Activated CD4-positive, alpha-beta T cell treated with anti-CD3 and anti-CD28 coated beads, Interleukin-2, amount 50 U/mL, for 16 hours (primary cell): ENCODE measurements at places on chromosomes 12 and 14.
A peak's percentile ranks its signal among the peaks of the same experiment; 100 is the strongest.

- DNase-seq: no peak
These were observed 11.9 kb downstream of the UBE2N start for GRCh38 chr12:93429852-93430251.

GRCh38 chr12:92055877-92056276, 89.8 kb downstream of the BTG1 start:
- peak; percentile 65 for DNase-seq

- no peak for DNase-seq
These were observed 44.4 kb downstream of the AEBP2 start for GRCh38 chr12:19483727-19484126.

GRCh38 chr12:104345234-104346066, 41.9 kb downstream of the EID3 start:
- no peak for DNase-seq

DNA sequence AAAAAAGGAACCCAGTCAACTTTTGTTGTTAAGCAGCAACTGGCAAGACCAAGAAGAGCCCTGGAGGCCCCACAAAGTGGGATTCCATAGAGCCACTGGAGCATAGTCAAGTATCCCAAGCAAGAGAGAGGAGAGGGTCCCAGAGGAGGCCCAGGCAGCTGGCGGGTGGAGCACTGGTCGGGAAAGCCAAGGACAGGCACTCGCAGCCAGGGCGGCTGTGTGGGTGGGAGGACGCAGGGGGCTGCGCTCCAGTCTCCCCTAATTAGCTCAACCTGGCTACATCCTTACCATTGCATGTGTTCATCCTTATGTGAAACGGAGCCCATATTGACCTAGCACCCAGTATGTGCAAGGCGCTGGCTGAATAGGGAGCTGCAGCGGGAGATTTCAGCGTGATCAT, 18.3 kb upstream of the ZFP36L1 start:
- DNase-seq: no peak

- DNase-seq: no peak
These were observed 951.2 kb downstream of the FLRT2 start for GRCh38 chr14:86481104-86481503.

- no peak for DNase-seq
These were observed 9.2 kb upstream of the HSP90AA1 start for GRCh38 chr14:102095871-102096568.

- no peak for DNase-seq
These were observed 50.6 kb downstream of the RFX4 start for GRCh38 chr12:106633451-106633823.

DNA sequence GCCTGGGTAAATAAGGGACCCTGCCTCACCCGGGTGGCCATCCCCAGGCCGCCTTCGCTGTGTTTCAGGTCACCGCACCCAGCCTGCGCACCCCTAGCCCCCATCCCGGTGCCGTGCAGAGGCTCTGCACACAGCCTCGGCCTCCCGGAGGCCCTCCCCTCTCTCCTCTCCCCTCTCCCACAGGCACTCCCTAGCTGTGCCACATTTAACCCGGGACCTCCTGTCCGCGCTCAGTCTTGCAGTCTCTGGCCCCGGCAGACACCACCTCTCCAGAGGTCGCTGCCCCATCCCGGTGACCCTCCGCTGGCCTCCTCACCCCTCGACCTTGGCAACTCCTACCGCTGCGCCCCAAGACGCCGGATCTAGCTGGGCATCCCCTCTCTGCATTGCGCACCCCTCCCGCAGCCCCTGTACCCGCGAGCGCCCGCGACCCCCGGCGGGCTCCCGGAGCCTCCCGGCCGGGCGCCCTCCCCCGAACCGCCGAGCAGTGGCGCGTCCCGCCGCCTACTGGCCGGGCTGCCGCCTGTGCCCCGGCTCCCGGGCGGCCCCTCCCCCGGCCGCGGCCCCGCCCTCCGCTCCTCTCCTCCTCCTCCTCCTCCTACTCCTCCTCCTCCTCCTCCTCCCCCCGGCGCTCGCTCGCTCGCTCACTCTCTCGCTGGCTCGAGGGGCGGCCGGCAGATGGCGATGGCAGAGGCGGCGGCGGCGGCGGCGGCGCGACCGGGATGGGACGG, 120.7 kb downstream of the AACS start:
- DNase-seq: peak; percentile 80

- DNase-seq: no peak
These were observed 7.9 kb upstream of the WASHC3 start for GRCh38 chr12:102069707-102070106.

DNA sequence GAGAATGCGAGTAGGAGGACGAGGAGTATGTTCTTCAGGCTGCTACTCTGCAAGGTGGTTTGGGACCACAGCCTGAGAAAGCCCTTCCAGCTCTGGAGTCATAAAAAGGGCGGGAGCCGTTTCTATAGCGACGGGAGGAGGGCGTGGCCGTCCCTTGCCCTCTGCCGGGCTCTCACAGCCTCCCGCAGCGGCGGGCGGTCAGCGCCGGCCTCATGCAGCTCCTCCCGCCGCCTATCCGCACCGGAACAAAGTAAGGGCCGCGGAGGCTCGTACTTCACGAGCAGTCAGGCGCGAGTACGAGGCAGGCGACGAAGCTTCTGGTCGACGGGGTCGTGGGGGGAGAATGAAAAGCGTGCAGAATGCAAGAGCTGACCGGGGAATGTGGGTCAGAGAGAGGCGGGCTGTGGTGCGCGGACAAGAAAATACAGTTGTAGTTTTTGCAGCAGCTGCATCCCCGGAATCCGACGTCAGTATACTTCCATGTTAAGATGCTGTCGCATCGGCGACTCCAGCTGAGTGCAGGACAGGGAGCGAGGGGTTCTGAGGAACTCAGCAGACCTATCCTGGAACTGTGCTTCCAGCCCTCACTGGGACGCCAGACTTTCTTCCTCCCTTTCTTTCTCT, at the start of gene DYRK4:
DYRK4 (plus strand) TSS at position 175 of the 624 bp plus-strand sequence; CDS start at position 213, 38 bp downstream.
- no peak for DNase-seq

- DNase-seq: no peak
These were observed 19.0 kb downstream of the NOC4L start for GRCh38 chr12:132163041-132163910.

- DNase-seq: no peak
These were observed 347.5 kb upstream of the SFSWAP start for GRCh38 chr12:131363393-131363792.

- DNase-seq: no peak
These were observed 592.4 kb downstream of the SOX5 start for GRCh38 chr12:23356927-23357708.

- no peak for DNase-seq
These were observed 7.4 kb upstream of the MYH7 start for GRCh38 chr14:23442721-23443356.

DNA sequence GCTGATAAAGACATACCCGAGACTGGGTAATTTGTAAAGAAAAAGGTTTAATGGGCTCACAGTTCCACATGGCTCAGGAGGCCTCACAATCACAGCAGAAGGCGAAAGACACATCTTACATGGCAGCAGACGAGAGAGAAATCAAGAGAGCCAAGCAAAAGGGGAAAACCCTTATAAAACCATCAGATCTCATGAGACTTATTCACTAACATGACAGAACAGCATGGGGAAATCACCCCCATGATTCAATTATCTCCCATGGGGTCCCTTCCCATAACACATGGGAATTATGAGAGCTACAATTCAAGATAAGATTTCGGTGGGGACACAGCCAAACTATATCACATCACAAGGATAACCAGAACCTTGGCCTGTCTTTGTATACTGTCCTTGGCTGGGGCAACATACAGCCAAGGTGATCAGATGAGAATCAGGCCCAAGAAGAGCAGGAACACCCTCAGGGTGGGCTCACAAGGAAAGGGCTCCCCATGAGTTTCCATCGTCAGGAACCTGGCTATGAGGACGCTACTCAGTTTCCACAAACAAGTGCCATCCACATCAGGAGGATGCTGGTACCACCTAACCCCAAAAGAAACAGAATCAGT, 152.7 kb downstream of the FOXN3 start:
- DNase-seq: no peak

GRCh38 chr12:128088926-128089325, 178.0 kb upstream of the TMEM132C start:
- DNase-seq: no peak

DNA sequence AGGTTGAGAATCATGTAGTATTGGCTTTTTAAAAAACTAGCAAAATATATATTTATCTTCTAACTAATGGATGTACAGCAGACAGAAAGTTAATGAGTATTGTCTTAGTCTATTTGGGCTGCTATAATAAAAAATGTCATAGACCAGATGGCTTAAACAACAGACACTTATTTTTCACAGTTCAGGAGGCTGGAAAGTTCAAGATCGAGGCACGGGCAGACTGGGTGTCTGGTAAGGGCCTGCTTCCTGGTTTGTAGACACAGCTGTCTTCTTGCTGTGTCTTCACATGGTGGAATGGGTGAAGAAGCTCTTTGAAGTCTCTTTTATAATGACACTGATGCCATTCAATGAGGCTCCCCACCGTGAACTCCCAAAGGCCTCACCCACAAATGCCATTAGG, 70.1 kb upstream of the KRR1 start:
- DNase-seq: no peak

DNA sequence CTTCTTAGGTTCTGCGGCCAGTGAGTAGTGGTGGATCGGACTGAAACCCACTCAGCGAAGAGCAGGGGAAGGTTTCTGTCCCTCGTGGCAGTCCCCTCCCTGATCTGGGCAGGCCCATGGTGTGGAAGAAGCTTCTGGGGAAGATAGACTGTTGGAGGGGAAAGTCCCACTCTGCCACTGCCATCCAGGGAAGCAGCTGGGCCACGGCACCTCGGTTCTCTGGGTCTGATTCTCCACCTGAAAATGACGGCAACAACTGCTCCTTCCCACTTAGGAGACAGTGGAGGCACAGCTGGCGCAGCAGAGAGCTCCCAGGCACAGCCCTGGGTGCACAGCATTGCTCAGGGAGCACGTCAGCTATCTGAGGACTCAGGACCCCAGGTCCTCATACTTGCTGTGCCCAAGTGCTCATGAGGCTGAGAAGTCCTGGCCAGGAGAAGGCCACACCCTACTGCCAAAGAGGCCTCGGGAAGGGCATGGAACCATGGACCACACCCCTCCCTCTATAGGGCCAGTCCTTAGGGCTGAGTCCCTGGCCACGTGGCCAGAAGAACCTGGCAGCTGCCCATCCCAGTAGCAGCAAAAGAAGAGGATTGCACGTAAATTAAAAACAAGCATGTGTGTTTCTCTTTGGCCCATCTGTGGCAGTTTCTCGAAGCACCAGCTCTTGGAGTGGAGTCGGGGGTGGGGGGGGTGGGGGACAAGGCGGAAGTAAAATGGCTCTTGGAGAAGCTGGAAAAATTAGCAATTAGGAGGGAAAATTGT, 85.3 kb upstream of the BCL11B start:
- DNase-seq: no peak

GRCh38 chr14:92486881-92487280, 26.7 kb upstream of the RIN3 start:
- DNase-seq: no peak

DNA sequence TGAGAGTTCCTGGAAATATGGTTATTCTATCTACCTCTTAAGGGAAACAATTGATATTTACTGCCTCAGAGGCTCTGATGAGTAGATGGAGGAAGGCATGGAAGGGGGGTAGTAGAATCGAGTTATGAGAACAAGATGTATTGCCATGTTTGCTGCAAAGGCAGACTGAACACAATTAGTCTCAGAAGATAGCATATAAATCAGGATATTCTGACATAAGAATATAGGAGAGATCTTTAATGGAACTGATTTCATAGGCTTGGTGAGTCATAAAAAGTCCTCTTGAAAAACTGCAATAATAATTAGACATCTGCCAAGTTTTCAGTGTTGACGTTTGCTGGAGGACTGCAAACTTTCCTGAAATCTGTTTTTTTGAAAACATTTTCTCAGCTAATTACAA, 636.1 kb downstream of the TMTC2 start:
- DNase-seq: no peak

DNA sequence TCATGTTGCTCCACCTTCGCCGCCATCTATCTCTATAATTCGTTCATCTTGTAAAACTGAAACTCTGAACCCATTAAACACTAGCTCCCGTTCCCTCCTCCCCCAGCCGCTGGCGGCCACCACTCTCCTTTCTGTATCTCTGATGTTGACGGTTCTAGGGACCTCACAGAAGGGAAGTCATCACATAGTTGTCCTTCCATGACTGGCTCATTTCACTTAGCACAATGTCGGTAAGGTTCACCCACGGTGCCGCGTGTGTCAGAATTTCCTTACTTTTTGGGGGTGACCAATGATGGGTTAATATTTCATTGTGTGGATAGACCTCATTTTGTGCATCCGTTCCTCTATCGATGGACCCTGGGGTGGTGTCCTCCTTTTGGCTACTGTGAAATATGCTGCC, 2.0 kb upstream of the CACNA2D4 start:
- no peak for DNase-seq

DNA sequence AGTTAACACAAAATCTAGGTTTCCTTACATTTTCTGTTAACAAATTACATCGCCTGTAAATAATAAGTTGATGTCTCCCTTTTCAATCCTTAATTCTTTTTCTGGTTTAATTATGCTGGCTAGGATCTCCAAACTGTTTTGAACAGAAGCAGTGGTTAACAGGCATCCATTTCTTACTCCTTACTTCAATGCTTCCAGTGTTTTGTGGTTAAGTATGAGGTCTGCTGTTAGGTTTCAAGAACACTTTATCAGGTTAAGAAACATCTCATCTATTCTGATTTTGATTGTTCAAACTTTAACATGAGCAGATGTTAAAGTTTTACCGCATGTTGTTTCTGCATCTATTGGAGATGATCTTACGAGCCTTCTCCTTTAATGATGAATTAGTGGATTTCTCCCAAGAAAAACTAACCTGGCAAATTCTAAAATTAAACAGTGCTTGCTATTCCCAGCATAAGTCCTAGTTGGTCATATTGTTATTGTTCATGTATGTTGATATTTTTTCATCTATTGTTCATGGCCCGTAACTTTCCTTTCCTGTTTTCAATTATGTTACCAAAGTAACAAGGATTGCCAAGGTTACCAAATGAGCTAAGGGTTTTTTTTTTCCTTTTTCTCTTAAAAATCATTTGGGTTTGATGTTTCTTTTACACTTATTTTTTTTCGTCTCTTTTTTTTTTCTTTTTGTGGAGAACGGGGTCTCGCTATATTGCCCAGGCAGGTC, 33.4 kb downstream of the POLE start:
- DNase-seq: peak; percentile 30

- DNase-seq: no peak
These were observed 6.4 kb downstream of the KTN1 start for GRCh38 chr14:55586411-55586810.

DNA sequence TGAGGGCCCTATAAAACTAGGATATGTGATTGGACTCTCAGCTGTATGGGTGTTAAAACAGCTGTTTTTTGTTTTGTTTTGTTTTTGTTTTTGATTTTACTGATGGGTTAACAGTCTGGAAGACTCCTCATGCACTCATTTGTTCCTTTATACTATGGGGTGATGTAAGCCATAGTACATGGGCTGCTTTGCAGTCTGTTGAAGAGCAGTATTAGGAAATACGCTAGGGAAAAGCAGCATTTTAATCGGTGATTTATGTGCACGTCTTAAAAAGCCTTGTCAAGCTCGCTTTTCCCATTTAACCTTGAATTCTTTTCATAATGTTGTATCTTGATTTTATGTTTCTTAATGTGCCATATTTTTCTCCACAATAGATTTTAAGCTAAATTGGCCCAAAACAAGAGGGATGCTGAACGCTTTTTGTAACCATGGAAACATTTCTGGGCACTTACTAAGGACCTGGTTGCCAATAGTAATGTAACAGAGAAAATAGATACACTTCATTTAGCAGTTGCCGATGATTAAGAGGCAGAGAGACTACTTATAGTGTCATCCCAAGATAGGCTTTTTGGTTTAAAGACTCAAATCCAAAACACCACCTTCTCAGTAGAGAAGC, 244.0 kb downstream of the SNAPC1 start:
- no peak for DNase-seq
